SK-MEL-5 (cell line): ENCODE measurements at places on chromosomes 12 and 14. TPM values are rescaled to one million over a fixed set of nuclear protein-coding genes. Genes with fewer than 3 reads are reported as not detected.

DNA sequence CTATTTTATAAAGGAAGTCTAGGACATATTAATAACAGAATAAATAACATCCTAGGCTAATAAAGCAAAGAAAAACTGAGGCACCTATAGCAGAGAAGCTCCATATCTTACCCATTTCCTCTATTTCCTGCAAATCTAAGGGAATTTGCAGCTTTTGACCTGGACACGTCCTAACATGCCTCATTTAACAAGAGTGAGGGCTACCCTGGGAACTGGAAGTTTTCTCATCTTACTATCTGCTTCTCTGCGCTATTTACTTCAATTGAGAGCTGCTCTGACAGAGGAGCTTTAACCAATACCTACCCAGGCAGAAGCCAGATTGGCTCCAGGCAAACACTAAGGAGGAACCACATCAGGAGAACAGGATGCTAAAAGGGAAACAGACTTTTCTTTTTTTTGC is 5.7 kb downstream of the YBX3 start:
- no peak for DNase-seq

GRCh38 chr14:88975926-88976325 is 151.5 kb downstream of the TTC8 start:
- DNase-seq, result no peak

GRCh38 chr12:3726456-3726855 is 26.5 kb downstream of the CRACR2A start:
- DNase-seq, result no peak

GRCh38 chr12:63821781-63822251 is 22.7 kb upstream of the SRGAP1 start:
- no peak for DNase-seq

GRCh38 chr12:86710109-86710508 is 453.9 kb upstream of the MGAT4C start:
- DNase-seq, result no peak

DNA sequence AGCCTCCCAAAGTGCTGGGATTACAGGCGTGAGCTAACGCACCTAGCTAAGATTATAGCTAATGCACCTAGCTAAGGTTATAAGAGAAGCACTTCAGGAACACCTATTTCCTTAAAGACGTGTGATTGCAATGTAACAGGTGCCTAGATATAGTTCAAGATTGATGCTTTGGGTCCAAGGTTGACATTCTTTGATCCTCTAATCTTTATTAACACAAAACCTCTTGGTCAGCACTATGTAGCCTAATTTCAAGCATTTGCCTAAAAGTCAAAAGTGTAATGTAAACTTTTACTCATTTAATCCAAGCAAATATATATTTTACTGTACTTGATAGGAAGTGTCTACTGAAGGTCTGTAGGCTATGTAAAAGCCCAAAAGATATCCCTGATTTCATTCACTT is 36.5 kb downstream of the SCFD1 start:
- DNase-seq, result no peak

GRCh38 chr12:53007343-53007742 is 1.1 kb downstream of the EIF4B start:
- DNase-seq, result no peak

GRCh38 chr12:108745641-108746040 is 14.3 kb upstream of the CORO1C start:
- no peak for DNase-seq

GRCh38 chr14:29926701-29927375 is 809 bp downstream of the PRKD1 start:
- DNase-seq, result peak; percentile 38

DNA sequence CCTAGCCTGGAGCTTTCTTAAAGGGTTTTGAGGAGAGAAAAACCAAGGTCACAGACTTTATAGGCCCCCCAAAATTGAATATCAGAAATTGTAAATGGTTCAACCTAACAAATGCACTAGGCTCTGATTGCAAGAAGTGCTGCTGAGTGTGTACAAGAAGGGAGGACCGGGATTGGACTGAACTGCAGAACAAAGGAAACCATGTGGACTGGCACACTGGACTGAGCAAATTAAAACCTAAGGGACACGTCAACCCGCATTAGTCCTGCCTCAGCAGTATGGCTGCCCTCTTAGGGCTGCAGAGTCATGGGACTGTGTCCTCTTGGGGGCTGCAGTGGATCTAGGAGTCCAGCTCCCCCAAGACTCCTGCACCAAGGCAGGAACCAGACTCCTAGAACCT is 842 bp upstream of the CISTR start:
- DNase-seq, result no peak

DNA sequence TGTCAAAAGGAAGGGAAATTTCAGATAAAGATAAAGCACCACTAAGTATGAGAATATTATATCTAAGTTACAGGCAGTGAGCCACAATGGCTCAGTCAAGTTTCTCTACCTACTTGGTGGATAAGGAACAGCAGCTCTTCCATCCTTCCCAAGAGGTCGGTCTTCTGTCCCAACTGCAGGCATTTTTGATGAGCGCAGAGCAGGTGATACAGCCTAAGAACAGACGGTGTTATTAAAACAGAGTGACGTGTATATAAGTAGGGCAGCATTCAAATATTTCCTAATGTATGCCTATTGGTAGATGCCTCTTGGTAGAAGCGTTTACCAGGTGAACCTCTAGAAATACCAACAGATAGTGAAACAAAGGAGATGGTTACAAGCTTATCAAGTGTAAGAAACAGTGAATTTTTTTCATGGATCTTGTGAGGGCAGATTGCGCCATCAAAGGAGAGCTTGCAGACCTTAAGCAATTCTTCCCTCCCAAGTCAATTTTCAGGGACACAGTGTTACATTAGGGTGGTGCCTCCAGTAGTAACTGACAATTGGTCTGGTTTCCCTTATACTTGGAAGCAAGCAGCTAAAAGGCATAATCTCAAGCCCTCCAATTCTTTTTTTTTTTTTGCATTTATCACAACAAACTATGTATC is 274.5 kb downstream of the MED13L start:
- DNase-seq, result no peak

DNA sequence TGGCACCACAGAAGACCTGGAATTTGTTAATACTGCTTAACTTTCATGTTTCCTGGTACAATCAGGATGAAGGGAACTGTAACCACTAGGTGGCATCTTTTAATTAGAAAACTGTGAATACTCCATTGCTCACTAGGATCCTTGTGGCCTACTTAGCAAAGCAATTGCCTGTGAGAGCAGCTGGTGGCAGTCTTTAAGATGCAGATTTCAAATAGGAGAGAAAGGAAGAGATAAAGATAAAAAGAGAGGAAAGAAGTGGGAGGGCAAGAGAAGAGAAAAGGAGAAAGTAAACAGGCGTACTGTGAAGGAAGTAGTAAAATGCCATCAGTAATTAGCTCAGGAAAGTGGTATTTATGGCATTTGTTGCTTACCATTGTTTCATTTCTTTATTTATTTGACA is 114.5 kb downstream of the RAD51B start:
- DNase-seq, result peak; percentile 86

DNA sequence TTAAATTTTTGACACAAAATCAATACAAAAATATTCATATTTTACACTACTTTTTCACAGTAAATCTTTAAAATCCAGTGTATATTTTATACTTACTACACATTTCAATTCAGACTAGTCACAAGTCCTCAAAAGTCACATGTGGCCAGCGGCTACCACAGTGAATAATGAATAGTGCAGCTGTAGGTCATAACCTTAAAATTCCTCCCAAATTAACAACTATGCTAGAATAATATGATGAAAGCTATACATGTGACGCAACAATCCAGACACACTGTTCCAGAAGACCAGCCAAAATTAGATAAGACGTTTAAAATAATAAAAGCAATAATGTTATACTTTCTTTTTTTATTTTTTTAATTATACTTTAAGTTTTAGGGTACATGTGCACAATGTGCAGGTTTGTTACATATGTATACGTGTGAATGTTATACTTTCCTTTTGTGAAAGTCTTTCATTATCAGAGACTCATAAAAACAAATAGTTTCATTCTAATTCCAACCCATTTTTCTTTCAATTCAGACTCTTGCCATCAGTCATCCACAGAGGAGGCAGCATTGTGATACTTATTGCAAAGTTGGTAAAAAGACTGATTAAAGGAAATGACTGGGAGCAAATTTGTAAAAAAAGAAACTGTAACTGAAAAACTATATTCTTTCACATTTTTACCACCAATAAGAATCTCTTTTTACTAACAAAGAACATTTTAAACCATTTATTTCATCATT is 67.0 kb downstream of the C2CD5 start:
- DNase-seq, result peak; percentile 75

- peak; percentile 64 for DNase-seq
These were observed 498.4 kb downstream of the RMST start for GRCh38 chr12:97960741-97961608.

DNA sequence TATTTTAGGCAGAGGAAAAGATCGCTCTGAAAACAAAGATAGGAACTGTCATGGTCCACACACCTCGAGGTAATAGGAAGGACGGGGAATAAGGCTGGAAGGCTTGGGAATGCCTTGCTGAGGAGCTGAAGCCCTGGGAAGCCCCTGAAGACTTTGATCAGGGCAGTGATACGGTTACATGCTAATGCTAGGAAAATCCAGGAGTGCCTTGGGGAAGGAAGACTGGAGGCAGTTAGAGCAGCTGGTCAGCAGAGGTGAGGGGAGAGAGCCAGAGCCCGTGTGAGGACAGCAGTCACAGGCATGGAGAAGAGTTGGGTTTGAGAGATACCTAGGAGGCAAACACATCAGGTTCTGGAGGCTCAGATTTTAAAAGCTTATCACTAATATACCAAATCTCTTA is 8.6 kb upstream of the YY1 start:
- DNase-seq, result no peak

DNA sequence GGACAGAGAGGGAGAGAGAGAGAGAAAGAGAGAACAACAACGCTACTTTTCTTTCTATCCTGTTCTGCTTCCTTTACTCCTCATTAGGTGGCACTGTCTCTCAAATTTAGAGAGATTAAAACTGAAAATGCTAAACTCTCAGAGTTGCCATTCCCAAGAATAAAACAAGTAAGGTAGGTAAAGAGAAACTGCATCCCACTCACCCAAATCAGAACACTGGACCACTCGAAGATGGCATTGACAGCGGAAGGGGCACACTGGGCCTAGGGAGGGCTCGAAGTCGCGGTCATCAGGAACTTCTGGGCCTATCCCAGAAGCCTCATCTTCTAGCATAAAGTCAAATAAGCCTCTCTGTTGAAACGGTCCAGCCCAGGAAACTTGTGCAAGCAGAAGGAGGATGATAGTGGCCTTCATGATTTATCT is 4.5 kb downstream of the DCN start:
- peak; percentile 77 for DNase-seq

DNA sequence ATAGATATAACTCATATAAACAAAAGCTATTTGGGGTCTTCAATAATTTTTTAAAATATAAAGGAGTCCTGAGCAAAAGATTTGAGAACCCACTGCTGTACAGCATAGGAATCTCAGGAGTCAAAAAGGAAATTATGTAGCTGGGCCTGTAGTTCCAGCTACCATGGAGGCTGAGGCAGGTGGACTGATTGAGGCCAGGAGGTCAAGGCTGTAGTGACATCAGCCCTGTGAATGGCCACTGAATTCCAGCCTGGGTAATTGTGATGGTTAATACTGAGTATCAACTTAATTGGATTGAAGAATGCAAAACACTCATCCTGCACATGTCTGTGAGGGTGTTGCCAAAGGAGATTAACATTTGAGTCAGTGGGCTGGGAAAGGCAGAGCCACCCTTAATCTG is 10.5 kb downstream of the CERS5 start:
- DNase-seq, result no peak

DNA sequence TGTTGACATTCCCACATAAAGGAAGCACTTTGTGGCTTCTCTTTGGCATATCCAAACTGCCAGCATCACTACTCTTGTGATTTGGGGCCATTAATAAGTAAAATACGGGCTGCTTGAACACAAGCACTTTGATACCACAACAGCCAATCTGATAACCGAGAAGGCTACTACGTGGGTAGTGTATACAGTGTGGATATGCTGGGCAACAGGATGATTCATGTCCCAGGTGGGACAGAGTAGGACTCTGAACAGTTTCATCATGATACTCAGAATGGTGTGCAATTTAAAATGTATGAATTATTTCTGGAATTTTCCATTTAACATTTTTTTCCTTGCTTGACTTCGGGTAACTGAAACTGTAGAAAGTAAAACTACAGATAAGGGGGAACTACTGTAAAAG is 225.0 kb upstream of the DDHD1 start:
- no peak for DNase-seq

DNA sequence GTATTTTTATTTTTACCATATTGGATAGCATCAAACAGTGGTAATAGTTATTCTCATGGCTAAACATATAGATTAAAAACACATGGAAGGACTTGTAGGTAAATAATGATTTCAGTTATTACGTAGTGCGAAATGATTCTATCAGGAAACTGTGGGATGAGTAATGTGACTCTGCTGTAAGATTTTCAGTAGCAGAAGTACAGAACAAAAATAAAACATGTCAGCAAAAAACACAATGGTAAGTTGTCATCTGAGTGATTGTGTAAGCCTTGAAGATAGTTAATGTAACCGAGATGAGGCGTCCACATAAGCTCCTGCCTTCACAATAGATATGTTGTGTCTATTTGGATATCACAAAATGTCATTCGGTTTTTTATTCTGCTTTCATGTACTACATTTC is 99.8 kb downstream of the BORCS5 start:
- peak; percentile 86 for DNase-seq

DNA sequence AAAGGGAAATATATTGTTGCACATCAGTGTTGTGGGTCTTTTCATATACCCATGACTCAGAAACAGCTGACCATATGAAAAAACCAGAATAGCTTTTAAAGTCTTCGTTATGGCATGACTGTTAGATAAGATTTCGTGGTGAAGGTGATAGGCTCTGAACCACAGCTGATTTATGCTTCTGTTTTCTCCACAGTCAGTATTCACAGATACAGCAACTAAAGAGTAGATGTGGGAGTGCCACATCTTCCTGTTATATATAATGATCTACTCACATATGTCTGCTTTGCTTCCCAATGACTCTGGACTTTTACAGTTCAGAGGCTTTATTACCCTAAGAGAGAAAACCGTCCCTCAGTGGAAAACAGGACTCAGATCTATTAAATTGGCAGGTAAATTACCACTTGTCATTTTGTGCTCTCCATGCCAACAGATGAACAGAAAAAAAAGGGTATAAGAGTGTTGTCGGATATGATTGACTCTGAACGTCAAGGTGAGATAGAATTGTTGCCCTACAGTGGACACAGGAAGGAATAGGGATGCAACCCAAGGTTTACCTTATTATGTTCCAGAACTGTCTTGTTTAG is 1037.1 kb downstream of the GALC start:
- no peak for DNase-seq

Gene SPTB
- 0.05 TPM in 1 of 2 replicates, not detected in the other for total RNA-seq

Gene ETFBKMT
- total RNA-seq, result 3.6 and 3.9 TPM in 2 replicates

Gene MYF5
- total RNA-seq, result not detected in 2 replicates

Gene CMTM5
- total RNA-seq, result not detected in 2 replicates

Gene SERPINA9
- total RNA-seq, result not detected in 2 replicates

Gene DLGAP5
- 29.2 and 31.1 TPM in 2 replicates for total RNA-seq

Gene LAG3
- total RNA-seq, result 0.13 TPM in 1 of 2 replicates, not detected in the other

Gene MCRS1
- total RNA-seq, result 42.5 and 45.2 TPM in 2 replicates

Gene KRT6C
- total RNA-seq, result not detected in 2 replicates

Gene RGS6
- not detected in 2 replicates for total RNA-seq

Gene ACSM4
- total RNA-seq, result not detected in 2 replicates

Gene VPS29
- total RNA-seq, result 62.1 and 76.5 TPM in 2 replicates

Gene ANG
- 5.2 TPM in 2 replicates for total RNA-seq

Gene TEX52
- not detected in 2 replicates for total RNA-seq
